ENCODE measurements at places on chromosomes 6 and 20.

- no peak for DNase-seq
These were observed 253.8 kb downstream of the LY86 start for GRCh38 chr6:6842291-6842690.

GRCh38 chr6:24909241-24910216 is 26.2 kb downstream of the RIPOR2 start:
- DNase-seq: no peak

GRCh38 chr20:21512634-21513180 is 1.2 kb downstream of the NKX2-2 start:
- no peak for DNase-seq

DNA sequence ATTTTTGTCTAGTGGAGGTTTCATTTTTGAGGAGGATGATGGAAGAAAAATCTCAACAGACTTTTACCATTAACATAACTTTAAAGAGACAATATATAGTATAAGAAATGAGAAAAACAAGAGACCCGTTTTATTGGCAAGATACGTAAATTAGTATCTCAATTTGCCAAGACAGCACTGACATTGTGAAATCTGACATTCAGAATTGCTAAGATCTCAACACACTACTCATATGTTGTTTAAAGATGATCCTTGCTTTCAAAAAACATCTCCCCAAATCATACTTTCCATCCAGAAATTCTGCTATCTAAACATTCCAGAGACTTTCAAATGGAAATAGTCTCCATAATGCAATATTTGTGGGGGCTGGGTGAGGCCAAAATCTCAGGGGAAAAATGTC is 220.9 kb upstream of the CEP162 start:
- no peak for DNase-seq

GRCh38 chr6:137223370-137224131 is 4.4 kb upstream of the IFNGR1 start:
- DNase-seq: no peak

- no peak for DNase-seq
These were observed 3.9 kb upstream of the MARCKS start for GRCh38 chr6:113853252-113853651.

DNA sequence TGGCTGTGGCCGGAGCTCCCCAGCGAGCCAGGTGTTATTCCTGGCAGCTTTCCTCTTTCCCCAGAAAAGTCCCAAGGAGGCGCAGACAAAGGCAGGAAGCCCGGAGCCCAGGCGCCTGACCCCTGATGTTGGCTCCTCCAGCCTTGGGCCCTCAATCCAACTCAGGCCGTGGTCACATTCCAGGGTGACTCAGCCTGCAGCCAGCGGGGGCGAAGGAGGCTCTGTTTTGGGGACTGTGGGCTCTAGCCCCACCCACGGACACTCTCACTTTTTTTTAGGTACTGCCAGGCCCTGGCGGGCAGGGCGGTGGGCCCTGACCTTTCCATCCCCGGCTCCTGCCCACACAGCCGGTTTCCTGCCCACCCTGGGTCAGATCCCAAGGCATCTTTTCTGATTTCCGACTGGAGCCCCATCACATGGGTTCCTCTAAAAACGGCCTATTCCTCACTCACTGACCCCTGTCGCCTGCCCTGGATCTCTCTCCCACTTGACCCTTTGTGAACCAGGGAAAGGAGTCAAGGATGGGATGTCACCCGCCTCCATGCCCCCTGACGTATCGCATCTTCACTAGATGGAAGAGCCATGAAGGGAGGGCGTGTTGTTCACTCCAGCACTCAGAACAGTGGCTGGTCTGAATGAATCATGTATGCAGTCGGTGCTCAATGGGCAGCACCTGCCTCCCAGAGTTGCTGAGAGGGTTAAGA is 5.5 kb downstream of the PTGIS start:
- DNase-seq: no peak
